Stimulated activated CD8-positive, alpha-beta memory T cell treated with anti-CD3 and anti-CD28 coated beads, Interleukin-4, amount 100 ng/mL, for 1 hour (primary cell): ENCODE measurements at places on chromosomes 4 and X.

- no peak for DNase-seq
Measured at GRCh38 chr4:113730467-113731216, 30.9 kb downstream of the CAMK2D start.

- DNase-seq: no peak
Measured at GRCh38 chr4:147924604-147925412, 192.9 kb downstream of the ARHGAP10 start.

DNA sequence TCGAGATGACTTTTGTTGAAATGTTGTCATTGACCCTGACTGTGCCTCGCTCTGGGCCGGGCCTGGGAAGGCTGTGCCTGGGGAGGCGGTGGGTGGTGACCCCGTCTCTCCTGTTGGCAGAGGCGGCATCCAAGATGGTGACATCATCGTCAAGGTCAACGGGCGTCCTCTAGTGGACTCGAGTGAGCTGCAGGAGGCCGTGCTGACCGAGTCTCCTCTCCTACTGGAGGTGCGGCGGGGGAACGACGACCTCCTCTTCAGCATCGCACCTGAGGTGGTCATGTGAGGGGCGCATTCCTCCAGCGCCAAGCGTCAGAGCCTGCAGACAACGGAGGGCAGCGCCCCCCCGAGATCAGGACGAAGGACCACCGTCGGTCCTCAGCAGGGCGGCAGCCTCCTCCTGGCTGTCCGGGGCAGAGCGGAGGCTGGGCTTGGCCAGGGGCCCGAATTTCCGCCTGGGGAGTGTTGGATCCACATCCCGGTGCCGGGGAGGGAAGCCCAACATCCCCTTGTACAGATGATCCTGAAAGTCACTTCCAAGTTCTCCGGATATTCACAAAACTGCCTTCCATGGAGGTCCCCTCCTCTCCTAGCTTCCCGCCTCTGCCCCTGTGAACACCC, 36.4 kb downstream of the HTRA3 start:
- no peak for DNase-seq

DNA sequence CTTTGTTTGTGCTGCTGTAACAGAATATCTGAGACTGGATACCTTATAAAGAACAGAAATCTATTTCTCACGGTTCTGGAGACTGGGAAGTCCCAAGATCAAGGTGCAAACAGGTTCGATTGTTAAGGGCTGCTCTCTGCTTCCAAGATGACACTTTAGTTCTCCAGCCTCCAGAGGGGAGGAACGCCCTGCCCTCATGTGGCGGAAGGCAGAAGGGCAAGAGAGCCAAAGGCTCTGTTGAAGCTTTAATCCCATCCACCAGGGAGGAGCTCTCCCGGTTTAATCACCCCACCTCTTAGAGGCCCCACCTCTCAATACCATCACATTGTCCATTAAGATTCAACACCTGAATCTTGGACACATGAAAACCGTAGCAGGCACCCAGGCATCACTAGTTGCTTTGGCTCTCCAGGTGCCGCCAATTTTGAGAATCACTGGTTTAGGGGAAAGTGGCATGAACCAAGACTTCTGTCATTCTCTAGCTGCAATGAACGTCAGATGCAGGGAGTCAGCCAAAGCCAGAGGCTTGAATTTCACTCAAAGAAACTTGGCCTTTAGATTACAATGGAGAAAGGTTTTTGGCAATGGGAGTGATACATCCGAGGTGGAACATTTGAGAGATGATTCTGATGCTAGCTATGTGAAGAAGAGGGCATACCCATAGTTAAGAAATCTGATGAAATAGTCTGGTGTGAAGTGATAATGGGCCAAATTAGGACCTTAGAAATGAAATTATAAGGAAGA, 15.7 kb downstream of the FHL1 start:
- no peak for DNase-seq

GRCh38 chrX:103864149-103864548, 32.1 kb upstream of the RAB9B start:
- DNase-seq: no peak

DNA sequence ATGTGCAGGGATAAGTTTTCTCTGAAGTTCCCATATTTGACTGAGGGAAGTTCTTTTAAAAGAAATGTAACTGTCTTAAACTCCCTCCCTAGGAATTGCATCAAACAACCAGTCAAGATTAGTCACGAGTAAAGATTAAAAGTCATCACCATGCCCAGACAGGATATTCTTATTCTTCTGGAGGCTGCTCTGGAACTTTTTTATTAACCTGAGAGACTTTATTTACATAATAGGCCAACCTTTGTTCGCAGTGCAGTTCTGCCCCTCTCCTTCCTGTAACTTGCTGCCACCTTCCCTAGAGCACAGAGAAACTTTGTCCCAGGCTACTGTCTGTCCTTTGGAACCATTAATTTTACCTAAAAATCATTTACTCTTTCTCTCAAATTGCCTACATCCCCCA, 9.8 kb upstream of the HERC3 start:
- no peak for DNase-seq
